ENCODE measurements at places on chromosomes 5 and 9.
A peak's percentile ranks its signal among the peaks of the same experiment; 100 is the strongest.

DNA sequence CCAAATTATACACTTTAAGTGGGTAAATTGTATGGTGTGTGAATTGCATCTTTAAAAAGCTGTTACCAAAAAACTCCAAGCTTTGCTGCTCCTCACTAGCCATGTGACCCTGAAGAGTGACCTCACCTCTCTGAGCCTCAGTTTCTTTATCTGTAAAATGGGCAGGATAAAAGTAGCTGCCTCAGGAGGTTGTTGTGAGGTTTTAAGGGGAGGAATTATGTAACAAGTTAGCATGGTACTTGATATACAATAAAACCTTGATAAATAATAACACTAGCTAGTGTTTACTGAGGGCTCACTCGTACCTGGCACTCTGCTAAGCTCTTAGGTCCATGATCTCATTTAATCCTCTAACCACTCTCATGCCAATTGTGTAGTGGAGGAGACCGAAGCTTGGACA, 19.0 kb upstream of the PHF19 start:
- no peak for DNase-seq

DNA sequence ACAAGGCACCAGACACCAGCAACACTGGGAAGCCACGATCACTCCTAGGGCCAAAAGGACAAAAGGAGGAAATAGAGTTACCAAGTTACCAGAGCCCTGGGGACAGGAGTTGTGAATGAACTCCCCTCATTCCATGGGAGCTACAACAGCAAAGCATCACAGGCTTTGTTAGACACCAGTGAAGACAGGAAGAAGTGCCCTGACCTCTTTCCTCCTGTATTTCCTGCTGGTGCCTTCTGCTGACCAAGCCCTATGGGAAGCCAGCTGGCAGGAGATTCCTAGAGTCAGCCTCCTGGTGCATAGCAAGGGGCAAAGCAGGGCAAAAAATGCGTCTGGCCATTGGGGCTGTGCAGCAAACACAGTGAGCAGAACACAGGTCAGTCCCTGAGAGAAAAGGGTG, 374.7 kb downstream of the ZSWIM6 start:
- no peak for DNase-seq

DNA sequence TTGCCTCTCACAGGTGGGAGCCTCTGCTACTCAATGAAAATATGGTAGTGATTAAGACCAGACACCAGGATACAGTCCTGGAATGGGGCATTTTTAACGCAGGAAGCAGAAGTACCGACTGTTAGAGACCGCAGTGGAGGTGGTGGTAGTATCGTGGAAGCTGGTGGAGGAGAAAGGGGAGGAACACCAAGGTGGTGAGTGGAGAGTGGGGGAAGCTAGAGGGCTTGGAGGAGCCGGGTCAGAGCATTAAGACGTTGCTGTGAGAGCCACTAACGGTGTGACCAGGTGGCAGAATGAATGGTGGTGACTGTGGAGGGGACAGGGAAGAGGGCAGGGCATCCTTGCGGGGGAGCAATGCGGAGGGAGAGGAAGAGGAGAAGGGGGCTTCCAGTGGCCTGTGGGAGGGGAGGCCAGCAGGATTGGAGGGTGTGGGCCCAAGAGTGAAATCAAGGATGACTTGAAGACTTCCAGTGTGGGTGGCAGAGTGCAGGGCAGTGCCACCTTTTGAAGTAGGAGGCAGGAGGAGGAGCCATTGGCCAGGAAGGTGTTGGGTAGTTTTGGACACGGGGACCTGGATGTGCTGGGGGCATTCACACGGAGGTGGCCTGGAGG, 1.6 kb upstream of the UBAC1 start:
- no peak for DNase-seq

DNA sequence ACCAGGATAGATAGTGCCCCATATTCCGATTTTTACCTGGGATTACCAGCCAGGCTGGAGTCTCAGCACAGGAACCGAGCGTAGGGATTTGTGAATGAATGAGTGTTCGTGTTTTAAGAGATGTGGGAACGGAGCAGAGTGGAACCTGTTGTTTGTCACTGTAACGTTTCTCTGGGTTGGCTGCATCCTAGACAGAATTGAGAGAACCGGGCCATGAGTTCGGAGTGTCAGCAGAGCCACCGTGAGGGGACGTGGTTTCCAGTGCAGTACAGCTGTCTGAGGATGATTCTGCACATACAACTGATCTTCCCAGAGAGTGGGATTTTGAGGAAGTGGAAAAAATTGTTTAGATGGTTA, 1.2 kb downstream of the PDE8B start:
- DNase-seq = no peak

DNA sequence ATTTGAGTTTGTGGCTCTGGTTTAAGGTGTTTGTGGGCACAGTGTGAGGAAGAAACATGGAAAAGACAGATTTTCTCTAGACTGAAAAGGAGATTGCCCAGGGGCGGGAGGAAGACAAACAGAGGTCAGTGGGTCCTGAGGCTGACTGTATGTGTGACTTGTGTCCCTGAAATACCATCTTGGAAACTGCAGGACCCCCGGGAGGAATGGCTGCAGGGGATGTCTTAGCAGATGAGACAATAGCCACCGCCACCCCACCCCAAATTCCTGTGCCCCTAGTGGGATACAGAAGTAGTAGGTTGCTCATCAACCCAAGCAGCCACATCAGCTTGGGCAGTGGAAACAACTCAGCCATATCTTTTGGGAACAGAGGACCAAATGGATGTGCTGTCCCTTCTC, 1.7 kb upstream of the PSAT1 start:
- DNase-seq = no peak

- no peak for DNase-seq
These were observed 236.9 kb downstream of the ARRDC3 start for GRCh38 chr5:91146230-91146629.

DNA sequence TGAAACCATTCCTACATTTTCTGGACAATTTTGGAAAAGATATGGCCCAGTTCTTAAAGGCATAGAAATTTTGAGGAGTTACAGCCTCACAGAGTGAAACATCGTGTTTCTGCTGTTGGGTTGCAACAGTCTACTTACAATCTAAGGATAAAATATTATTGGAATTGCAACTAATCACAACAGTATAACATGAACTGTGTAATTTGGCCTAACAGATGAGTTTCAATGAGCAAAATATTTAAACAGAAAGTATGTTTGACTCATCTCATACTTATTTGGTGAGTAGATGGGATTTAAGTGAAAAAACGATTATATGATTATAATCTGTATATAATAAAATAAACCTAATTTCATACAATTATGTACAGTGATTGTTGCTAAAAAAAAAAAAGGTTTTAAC, 1061.8 kb downstream of the CDH12 start:
- no peak for DNase-seq

- no peak for DNase-seq
These were observed 7.6 kb downstream of the IL9 start for GRCh38 chr5:135887881-135888614.

DNA sequence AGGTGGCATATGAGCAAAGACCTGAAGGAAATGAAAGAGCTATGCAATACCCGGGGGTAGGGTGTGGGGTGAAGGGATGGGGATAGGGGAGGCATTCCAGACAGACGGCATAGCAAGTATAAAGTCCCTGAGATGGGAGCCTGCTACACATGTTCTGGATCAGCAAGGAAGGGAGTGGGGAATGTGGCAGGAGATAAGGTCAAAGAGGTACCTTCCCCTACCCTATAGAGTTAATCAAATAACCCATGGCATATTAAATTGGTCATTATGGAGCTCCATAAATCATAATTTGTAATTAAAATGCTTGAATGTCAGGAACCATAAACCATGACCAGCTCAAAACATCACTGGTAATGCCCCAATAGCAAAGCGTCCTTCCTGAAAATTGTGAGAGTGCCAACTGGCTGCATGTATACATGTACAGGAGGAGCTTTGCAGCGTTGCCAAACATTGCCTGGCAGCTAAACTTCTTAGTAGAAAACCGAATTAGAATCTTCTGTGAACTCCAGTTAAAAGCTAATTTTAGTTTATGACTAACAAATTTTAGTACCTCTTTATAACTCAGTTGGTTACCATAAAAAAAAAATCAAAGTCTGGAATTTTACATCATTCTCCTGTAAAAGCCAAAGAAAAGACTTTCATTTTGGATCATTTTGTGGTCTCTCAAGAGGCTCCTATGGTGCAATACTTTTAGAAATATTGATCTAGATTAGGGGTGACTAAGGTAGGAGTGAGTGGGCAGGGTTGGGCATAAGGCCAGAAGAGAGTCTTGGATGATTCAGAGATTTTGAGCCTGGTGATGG, 4.7 kb downstream of the DNAI1 start:
- peak; percentile 58 for DNase-seq

DNA sequence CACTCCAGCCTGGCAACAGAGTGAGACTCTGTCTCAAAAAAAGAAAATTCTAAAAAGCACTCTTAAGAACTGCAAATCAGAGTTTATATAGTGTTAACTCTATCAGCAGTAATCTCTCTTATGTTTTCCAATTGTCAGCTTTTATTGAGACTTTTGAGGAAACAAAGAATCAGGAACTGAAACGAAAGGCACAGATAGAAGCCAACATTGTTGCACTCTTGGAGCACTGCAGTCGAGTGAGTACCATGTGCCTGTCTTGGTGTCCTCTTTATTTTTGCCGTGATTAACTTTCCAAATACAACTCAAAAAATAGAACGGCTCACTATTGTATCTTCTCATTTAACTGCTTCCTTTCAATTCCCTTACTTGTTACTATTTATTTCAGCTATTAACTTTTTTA, 41.7 kb upstream of the LRRC19 start:
- no peak for DNase-seq

DNA sequence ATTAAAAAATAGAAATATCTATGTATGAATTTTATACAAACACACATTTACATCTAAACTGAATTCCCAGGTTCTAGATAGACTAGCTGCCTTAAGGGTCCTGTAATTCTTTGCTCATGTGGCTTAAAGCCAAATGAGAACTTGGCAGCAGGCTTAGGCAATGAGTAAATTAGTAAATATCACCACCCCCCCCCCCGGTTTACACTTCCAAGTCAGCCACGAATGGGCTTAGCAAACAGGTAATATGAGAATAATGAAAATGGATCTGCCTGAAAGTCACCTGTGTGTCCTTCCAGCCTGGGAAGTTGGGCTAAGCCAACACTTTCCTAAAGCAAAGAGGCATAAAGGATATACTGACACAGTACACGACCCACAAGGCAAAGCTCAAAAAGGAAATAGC, 108.6 kb downstream of the KLHL3 start:
- no peak for DNase-seq

GRCh38 chr5:172364773-172365172, 81.2 kb upstream of the UBTD2 start:
- DNase-seq = no peak

DNA sequence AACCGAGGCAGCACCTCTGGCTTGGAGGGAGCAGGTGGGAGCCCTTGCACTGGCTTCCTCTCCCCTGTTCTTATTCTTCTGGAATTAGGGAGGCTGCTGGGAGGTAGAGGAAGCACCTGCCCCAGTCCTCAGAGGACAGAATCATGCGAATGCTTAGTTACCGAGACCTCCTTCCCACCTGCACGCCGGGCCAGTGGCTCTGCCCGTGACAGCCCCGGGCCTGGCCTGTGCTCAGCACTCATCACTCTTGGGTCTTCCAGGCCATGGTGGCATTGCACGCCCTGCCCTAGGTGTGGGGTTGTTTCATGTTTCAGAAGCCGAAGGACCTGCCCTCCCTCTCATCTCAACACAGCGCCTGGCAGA, 45.3 kb upstream of the NKD2 start:
- no peak for DNase-seq

DNA sequence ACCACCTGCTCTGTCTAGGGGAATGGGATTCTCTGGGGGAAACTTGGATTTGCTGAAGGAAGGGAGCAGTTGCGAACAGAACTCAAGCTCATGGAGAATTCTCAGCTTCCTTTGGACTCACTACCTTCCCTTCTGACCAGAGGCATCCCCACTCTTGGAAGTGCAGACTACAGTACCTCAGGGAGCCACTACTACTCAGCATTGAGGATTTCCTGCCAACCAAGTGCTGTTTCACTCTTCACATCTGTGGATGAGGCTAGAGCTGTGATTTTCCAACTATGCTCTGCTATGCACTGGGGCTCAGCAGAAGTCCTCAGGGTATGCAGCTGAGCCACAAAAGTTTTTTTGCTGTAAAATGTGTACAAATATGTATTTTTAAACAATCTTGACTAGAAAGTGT, 43.9 kb downstream of the MACROH2A1 start:
- no peak for DNase-seq

- DNase-seq = no peak
These were observed 213.2 kb upstream of the IER5L start for GRCh38 chr9:129391221-129391661.

- no peak for DNase-seq
These were observed 2.4 kb upstream of the IL7R start for GRCh38 chr5:35854248-35854647.

GRCh38 chr9:128770286-128771030, 1.3 kb downstream of the ZER1 start:
- no peak for DNase-seq

DNA sequence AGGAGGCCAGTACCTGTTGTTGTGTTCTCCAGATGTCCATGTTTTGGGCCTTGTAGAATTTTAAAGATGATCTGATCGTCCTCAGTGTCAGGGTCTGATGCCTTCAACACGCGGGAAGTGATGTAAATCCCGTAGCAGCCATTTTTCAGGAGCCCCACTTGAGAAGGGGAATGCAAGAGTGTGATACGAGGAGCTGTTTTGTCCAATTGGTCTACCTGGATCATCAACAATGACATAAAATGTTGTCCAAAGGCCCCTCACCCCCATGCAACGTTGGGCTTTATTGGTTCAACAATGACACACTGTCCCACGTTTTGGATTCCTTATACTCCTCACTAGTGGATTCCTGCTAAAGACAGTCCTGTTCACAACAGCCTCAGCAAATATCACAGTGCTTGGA, 48.1 kb upstream of the CER1 start:
- DNase-seq = no peak

DNA sequence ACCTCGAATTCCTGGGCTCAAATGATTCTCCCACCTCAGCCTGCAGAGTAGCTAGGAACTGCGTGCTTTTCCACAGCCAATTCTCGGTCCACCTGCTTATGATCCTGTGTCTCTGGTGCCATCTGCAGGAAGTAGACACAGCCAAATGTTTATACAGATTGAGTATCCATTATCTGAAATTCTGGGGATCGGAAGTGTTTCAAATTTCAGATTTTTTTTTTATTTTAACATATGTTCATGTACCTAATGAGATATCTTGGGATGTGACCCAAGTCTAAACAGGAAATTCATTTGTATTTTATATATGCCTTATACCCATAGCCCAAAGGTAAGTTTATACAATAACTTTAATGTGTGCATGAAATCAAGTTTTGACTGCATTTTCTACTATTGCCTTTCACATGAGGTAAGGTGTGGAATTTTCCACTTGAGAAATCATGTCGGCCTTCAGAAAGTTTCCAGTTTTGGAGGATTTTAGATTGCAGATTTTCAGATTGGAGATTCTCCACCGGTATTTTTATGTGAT, 89.5 kb downstream of the ESM1 start:
- DNase-seq = no peak

- no peak for DNase-seq
These were observed 7.7 kb downstream of the LPCAT1 start for GRCh38 chr5:1515921-1516571.

GRCh38 chr5:168654211-168654721, 75.1 kb upstream of the PANK3 start:
- DNase-seq = peak; percentile 66

Data from GM04504 (cell line).